Fibroblast of villous mesenchyme (primary cell): ENCODE measurements at places on chromosomes 7 and 10.

- no peak for DNase-seq
Measured at GRCh38 chr7:159218170-159218569, 73.5 kb upstream of the VIPR2 start.

DNA sequence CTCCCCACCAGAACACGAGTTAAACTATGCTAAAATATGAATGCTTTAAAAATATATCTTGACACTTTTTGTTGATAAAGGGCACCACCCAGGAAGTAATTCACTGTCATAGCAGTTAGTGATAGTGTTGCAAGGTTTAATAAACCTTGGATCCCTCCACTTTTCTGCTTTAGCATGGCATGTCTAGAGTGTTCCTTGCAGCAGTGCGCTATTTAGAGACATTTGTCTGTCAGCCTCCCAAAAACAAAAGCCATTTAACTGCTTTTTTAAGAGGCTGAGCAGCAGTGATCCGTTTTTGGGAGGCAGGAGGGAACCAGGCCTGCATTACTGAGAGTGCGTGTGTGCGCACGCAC, 69.6 kb upstream of the RAB11FIP2 start:
- DNase-seq, result no peak

GRCh38 chr7:92631850-92632487, 41.8 kb upstream of the FAM133B start:
- no peak for DNase-seq

GRCh38 chr7:50212666-50213621, 91.6 kb upstream of the IKZF1 start:
- no peak for DNase-seq

DNA sequence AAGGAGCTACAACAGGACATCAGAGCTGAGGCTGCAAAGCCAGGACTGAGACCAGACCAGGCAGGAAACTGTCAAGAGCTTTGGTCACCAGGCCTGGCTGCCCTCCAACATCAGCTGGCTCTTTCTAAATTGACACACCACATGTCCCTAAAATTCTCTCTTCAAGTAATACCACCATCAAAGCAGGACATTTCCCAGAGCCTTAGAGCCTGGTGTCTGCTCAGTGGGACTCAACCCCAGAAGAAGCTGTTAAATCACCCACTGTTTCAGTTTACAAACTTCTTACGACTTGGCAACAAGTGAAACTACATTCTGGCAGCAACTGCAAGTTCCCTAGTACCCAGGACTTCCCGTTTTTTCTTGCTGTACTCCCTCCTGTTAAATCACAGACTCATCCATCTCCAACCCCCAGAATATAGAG, 3.8 kb upstream of the IL6 start:
- DNase-seq, result peak; percentile 67

DNA sequence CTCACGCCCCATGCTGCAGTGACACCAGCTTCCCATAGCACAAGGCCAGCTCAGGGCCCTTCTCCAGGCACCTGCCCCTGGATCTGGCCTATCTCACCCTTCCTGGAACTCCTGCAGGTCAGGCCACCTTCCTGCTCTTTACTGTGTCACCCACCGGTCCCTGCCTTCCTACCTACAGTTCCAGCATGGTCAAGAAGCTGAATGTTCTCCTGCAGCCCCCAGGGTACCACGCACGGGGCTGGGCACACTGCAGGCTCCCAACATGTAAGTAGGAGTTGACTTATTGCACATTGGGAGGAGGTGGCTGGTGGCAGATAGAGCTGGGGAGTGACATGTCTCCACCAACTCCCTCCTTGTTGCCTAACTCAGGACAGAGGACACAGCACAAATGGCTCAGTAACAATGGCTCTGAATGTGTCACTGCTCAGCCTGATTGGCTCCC, 14.5 kb downstream of the ITPRIP start:
- DNase-seq, result no peak

DNA sequence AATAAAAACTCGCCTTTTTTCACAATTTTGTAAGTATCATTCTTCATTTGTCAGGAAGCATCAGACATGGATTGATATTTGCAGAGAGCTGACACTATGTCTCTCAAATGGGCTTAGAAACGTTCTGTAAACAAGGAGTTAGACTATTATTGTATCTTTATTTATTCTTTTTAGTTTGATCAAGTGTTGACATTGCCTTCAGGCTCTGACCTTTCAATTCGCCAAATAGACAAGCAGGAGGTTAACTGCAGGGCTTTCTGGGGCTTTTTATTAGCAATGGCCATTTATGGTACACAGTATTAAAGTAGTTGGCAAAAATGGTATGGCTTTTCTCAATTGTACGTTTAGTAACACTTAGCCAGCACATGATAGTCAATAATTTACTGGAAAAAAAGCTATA, 221.7 kb downstream of the ZWINT start:
- DNase-seq, result no peak

GRCh38 chr7:66060796-66061195, 14.8 kb upstream of the ASL start:
- DNase-seq, result no peak

GRCh38 chr7:44292876-44293560, 32.4 kb downstream of the CAMK2B start:
- DNase-seq, result no peak

DNA sequence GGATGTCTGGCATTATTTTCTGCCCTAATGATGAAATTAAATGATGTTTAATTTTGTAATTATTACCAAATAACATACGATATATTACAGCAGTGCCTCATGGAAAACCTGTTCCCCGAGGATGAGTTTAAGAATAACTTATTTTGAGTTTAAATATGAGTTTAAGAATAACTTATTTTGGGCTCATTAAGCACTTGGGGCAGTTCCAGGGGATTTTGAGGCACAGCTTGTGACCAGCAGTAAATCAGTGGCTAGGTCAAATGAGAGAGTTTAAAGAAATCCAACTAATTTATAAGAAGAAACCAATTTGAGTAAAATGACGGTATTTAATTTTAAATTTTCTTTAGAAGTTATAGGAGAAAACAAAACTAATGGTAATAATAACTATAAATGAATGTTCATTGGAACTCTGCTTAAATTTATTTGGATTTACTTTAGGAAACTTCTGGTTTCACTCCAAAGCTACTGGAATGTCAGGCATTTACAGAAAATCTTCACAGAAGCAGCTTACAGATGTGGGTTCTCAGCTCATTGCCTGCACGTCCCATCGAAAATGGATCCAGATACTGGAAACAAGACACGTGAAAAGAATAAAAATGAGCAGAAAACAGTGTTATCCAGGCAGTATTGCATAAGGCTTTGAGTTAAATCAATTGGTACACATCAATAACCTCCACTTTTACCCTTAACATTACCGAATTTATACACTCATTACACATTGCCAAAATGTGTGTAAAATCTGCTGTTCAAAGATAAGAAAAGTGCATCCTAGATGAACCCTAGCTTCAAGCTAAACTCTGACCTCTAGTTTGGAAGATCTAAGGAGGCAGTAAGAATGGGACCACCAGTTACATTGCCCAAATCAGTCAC, 784.5 kb upstream of the IGFBP3 start:
- DNase-seq, result peak; percentile 64

DNA sequence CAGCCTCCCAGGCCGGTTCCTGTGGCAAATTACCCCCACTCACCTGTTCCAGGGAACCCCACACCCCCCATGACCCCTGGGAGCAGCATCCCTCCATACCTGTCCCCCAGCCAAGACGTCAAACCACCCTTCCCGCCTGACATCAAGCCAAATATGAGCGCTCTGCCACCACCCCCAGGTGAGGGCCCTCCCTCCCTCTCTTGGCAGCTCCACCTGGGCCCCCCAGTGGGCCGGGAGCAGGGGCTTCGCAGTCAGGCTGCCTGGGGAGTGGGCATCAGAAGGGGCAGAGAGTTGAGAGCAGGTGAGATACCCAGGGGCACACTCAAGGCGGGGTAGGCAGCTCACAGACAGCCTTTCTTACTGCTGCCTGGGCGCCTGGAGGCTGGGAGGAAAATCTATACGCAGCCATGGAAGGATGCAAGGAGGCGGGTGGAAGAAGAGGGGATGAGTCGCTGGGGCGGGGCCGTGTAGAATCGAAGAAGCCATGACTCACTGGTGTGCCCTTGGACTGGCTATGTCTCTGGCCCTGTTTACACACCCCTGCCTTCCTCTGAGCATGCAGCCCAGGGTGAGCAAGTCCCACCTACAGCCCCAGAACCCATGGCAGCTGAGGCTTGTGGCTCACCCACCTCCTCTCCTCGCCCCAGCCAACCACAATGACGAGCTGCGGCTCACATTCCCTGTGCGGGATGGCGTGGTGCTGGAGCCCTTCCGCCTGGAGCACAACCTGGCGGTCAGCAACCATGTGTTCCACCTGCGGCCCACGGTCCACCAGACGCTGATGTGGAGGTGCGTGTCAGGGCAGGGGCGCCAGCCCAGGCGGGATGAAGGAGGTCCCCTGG, 48.6 kb upstream of the PPIF start:
- DNase-seq, result peak; percentile 87

GRCh38 chr7:52920977-52921376, 114.5 kb upstream of the POM121L12 start:
- DNase-seq, result no peak

DNA sequence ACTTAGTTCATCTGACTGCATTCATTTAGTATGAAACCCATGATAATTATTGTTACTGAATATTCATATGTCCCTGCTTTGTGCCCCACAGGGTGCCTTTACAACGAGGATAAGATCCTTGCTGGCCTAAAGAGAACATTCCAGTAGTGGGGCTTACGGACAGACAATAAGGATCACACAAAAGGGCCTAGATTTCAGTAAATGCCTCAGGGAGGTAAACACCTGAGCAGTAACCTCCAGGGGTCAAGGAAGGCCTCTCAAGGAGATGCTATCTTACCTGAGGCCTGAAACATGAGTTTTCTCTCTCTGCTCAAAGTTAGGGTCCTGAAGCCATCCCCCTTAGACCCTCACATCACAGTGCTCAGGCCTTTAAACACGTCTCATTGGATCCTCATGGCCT, 228.7 kb downstream of the TCF7L2 start:
- DNase-seq, result no peak

DNA sequence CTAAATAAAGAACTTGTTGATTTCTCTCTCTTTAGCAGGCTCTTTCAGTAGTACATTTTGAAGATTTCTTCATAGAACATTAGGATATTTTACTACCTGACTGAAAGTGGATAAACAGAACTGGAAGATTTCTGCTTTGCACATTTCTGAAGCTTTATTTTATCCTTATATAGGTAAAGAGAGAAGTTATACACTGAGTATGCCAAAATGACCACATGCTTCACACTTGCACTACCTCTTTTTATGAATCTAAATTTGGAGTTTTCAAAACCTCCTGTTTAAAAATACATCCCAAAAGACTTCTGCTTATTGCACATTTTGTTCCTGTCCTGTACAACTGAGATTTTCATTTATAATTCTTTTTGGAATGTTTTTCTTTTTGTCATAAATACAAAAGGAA, 197.4 kb upstream of the PRPS1L1 start:
- no peak for DNase-seq

DNA sequence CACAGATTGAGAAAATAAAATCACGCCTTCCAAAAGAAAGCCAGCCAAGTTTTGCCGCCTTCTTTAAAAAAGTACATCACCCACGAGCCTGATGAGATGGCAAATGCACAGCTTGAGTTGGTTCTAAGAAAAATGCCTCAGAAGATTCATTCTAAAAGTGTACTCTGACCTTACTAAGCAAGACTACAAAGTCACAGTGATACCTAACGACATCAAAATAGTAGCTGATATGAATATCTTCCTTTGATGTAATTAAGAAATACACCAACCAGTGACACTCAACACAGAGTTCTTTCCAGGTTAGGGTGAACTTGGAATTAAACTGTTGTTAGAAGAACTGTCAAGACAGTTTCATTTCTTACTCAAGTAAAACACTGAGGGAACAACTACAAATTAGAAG, 78.0 kb upstream of the AMPH start:
- no peak for DNase-seq

DNA sequence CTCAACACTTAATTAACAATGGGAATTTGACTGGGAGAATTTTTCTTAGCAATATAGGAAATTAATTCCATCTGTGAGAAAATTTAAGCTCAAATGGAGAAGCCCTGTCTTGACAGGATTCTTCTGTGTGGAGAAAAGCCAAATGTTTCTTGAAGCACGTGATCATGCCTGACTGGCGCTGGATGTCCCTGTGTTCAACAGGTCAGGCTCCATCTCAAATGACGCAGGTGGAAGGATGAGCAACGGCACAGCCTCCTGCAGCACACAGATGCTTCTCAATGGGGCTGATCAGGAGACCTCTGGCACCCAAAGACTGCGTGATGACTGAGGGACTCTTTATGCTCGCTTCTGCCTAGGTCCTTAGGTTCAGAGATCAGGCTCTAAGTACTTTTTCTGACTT, 143.8 kb downstream of the RSU1 start:
- DNase-seq, result no peak

GRCh38 chr10:58757352-58758065, 244.8 kb downstream of the BICC1 start:
- no peak for DNase-seq

GRCh38 chr10:34967335-34967880, 122.7 kb downstream of the CUL2 start:
- DNase-seq, result peak; percentile 17

DNA sequence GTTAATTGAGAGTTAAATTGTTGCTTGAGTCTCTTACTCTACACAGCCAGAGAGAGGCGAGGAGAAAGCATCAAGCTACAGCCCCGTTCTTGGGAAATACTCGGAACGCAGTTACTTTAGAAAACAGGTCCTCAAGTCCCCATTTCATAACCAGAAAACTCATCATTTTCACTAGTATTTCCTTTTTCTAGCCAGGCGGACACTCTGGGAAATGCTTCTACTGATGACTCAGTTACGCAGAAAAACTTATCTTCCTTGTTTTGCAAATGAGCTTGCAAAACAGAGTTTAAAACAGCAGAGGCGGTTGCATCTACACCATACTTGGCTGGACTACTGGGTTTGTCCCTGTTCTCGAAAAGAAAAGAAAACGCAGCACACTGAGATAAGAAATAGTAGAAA, 111.4 kb upstream of the FGFR2 start:
- peak; percentile 72 for DNase-seq

GRCh38 chr10:78981257-78981969, 87.4 kb upstream of the ZMIZ1 start:
- DNase-seq, result no peak

DNA sequence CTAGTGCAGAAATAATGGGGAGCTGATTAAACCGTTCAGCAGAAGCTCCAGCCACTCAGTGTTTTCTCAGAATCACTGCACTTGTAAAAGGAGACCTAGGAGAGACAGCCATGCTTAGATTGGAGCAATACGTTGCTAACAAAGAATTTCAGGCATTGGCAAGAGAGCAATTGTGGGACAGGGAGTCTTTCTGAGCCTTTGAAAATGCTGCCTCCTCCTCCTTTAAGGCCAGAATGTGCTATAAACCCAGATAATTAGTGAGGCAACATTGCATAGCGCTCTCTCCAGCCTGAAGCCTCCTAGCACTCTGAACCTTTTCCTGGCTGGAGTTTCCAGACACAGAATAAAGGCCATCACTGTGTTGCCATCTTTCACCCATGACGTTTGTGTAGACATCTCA, 18.5 kb upstream of the PTPRN2 start:
- DNase-seq, result peak; percentile 36

DNA sequence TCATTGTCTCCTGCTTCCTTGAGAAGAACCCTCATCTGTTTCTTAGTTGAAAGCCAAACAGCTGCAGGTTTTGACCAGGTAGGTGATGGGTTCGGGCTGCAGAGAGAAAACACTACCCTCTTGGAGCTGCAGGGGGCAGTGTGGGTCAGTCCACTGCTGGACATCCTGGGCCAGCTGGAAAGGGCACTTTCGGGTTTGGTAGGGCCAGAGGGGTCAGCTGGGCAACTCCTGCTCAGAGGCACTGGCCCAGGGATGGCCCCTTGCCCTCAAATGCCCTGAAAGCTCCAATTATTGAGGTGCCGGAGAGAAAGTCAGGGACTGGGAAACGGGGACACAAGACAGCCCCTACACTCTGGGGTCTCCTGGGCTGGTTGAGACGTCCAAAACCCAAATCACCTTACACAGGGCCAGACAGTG, 90.7 kb downstream of the MKI67 start:
- peak; percentile 23 for DNase-seq
